ENCODE measurements at places on chromosomes 4 and X. TPM values are rescaled to one million over a fixed set of nuclear protein-coding genes. Genes with fewer than 3 reads are reported as not detected.

- H3K36me3 ChIP-seq, result no peaks in the 10 kb centered on the region
- no peaks in the 10 kb centered on the region for H3K27me3 ChIP-seq
These were observed 66.9 kb upstream of the PPARGC1A start for GRCh38 chr4:23956601-23957364.

- no peak overlapping the region for H3K27ac ChIP-seq
- H3K27me3 ChIP-seq, result no peaks in the 10 kb centered on the region
- H3K4me3 ChIP-seq, result no peak overlapping the region
- DNase-seq, result no peak
These were observed 118.6 kb downstream of the COL4A5 start for GRCh38 chrX:108558217-108558616.

DNA sequence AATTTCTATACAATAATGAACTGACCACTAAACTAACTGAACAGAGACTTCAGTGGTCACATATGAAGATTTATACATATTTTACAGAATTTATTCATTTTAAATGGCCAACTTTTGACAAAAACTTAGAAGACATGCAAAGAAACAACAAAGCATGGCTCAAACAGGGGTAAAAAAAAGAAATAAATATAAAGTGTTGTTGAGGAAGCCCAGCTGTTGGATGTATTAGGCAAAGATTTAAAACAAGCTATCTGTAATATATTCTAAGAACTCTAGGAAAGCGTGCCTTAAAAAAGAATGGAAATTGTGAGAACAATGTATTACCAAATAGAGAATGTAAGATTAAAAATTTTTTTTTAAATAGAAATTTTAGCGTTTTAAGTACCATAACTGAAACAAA, 210.9 kb upstream of the HTR2C start:
- no peaks in the 10 kb centered on the region for H3K27me3 ChIP-seq
- H3K4me3 ChIP-seq, result no peak overlapping the region
- H3K4me1 ChIP-seq, result no peaks in the 10 kb centered on the region

GRCh38 chr4:23388255-23388654, 501.6 kb downstream of the PPARGC1A start:
- no peaks in the 10 kb centered on the region for H3K27me3 ChIP-seq
- H3K36me3 ChIP-seq, result no peaks in the 10 kb centered on the region
- H3K4me3 ChIP-seq, result no peak overlapping the region
- no peaks in the 10 kb centered on the region for H3K4me1 ChIP-seq
- DNase-seq, result no peak
- no peak overlapping the region for H3K27ac ChIP-seq

DNA sequence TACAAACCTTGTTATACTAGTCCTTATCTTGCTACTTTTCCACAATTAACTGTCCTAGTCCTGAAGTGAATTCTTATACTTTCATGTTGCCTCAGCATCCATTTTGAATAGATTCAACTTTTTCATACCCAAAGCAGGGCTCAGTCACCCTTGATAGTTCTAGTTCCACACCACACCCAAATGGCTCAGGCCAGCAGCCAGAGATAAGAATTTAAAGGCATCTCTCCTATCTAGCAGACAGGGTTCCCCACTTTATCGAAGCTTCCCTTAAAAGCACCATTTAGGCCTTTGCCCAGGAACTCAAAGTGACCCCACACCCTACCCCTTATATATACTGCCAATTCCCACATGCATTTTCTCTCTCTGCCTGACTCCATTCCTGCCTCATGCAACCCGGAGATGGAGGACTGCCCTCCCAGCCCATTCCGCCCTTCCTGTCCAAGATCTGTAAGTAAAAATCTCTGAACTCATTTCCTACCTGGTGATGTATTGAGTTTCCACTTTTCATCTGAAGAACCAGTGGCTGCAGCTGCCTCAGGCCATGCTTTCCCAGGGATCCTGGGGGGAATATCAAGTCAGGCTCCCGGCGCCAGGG, 63.7 kb upstream of the TXK start:
- H3K4me1 ChIP-seq, result peaks cover 9% of the 10 kb centered on the region
- H3K36me3 ChIP-seq, result peaks cover 5% of the 10 kb centered on the region
- no peak overlapping the region for H3K27ac ChIP-seq
- no peak for DNase-seq
- no peaks in the 10 kb centered on the region for H3K27me3 ChIP-seq

Gene RIPPLY1
- total RNA-seq, result not detected

- H3K4me1 ChIP-seq, result no peaks in the 10 kb centered on the region
- no peaks in the 10 kb centered on the region for H3K36me3 ChIP-seq
- no peak for DNase-seq
- H3K4me3 ChIP-seq, result no peak overlapping the region
These were observed 260.3 kb upstream of the TENM3 start for GRCh38 chr4:181982856-181983255.

- peaks cover 14% of the 10 kb centered on the region for H3K4me1 ChIP-seq
- H3K27me3 ChIP-seq, result peaks cover 47% of the 10 kb centered on the region
- DNase-seq, result no peak
- no peak overlapping the region for H3K4me3 ChIP-seq
- no peak overlapping the region for H3K27ac ChIP-seq
- H3K36me3 ChIP-seq, result peaks cover 2% of the 10 kb centered on the region
These were observed 4.4 kb downstream of the UNC5C start for GRCh38 chr4:95544113-95545103.

DNA sequence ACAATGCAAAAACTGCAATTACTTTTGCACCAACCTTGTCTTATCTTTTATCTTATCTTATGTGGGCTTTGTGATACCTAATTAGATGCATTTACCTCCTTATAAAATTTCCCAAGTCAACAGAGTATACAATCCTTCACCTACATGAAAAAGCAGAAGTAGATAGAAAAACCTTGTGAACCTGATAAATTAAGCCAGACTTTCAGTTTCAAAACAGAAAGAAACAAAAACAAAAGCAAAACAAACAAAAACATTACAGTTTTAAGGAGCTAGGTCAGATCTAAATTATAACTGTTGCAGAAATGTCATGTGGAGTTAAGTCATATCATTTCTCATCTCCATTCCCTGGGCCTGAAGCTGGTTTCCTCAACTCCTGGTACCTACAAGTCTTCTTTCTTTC, 24.9 kb upstream of the CXXC4 start:
- H3K27ac ChIP-seq, result no peak overlapping the region
- H3K27me3 ChIP-seq, result peaks cover 9% of the 10 kb centered on the region
- H3K4me3 ChIP-seq, result no peak overlapping the region
- no peaks in the 10 kb centered on the region for H3K4me1 ChIP-seq
- H3K36me3 ChIP-seq, result no peaks in the 10 kb centered on the region

DNA sequence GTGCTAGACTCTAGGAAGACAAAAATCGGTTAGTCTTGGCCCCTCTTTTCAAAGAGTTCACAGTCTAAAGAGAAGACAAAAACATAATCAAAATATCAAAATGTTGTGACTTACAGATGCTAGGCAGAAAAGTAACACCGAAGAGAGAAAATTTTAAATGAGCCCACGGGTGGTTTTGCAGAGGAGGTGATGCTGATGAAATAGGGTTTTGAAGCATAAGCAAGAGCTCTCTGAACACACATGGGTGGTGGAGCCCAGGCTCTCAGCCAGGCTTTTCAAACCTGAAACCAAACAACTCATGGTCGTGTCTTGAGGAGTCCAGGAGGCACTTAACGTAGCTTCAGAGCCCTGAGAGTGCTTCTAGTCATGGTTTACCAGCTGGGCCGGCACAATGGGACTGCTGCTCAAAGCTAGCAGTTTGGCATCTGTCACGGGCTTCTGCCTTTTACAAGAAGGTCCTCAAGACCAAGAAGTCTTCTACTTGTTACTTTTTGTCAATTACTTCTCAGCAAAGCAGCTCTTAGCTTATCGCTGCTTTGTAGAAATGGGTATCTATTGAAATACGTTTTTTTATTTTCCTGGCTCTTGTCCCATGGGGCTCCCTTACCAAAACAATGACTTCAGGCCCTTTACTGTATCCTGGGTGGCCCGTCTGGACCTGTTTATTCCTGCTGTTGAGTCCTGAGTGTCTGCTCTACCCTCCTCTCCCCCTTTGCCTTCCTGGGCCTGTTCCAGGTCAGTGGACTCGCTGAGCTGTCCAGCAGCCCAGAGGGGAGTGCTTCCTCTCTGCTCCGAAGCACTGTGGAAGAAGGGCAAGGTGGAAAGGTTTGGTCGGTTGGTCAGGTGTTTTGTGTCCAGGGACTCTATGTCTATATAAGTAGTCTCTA, 69.5 kb downstream of the TNIP2 start:
- H3K4me1 ChIP-seq, result peaks cover 22% of the 10 kb centered on the region
- H3K27me3 ChIP-seq, result no peaks in the 10 kb centered on the region
- no peak for DNase-seq
- peaks cover 13% of the 10 kb centered on the region for H3K36me3 ChIP-seq

Gene BST1
- 0.89 TPM for total RNA-seq

Gene SASH3
- total RNA-seq, result 116 TPM

DNA sequence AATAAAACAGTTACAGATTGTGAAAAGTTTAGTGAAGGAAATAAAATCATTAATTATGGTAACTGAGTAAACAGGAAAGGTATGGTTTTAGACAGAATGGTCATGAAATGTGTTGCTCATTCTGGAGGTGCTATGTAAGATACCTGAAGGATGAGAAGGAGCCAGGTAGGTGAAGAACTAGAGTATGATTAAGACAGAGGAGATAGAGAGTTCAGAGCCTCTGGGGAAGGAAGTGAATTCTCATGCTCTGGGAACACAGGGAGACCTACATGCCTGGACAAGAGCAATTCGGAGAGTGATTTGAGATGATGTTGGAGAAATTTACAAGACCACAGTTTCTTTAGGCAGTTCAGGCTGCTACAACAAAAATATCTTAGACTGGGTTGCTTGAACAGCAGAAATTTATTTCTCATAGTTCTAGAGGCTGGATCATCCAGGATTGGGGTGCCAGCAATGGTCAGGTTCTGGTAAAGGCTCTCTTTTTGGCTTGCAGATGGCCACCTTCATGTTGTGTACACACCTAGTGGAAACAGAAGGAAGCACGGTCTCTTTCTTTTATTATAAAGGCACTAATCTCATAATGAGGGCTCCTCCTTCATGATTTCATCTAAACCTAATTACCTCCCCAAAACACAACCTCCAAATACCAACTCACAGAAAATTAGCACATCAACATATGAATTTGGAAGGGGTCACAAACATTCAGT, 1416.1 kb downstream of the PCDH7 start:
- H3K4me1 ChIP-seq, result no peaks in the 10 kb centered on the region
- DNase-seq, result no peak
- no peaks in the 10 kb centered on the region for H3K27me3 ChIP-seq
- H3K36me3 ChIP-seq, result no peaks in the 10 kb centered on the region
- no peak overlapping the region for H3K27ac ChIP-seq

DNA sequence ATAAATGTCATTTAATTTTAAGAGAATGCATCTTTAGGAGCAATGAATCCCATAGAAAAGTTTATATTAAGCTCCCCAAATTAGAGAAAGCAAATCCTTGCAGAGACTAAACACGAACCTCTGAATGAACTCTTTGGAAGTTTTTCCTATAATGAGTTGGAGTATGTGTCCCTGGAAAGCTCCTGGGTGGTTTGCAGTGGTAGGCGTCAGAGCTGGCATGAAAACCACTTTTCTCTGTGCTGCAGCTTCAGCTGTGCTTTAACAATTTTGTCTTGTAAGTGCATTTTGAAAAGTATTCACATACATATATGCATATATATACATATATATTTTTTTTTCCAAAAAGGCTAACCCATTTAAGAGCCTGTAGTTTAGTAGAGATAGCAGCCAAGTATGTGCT, 148.7 kb upstream of the TBC1D9 start:
- H3K4me1 ChIP-seq, result no peaks in the 10 kb centered on the region
- no peak overlapping the region for H3K4me3 ChIP-seq
- peaks cover 30% of the 10 kb centered on the region for H3K27me3 ChIP-seq
- no peak overlapping the region for H3K27ac ChIP-seq

GRCh38 chrX:121050781-121051180, 3.4 kb downstream of the GLUD2 start:
- H3K27me3 ChIP-seq, result peaks cover 19% of the 10 kb centered on the region
- no peak overlapping the region for H3K27ac ChIP-seq
- H3K36me3 ChIP-seq, result no peaks in the 10 kb centered on the region
- no peaks in the 10 kb centered on the region for H3K4me1 ChIP-seq

DNA sequence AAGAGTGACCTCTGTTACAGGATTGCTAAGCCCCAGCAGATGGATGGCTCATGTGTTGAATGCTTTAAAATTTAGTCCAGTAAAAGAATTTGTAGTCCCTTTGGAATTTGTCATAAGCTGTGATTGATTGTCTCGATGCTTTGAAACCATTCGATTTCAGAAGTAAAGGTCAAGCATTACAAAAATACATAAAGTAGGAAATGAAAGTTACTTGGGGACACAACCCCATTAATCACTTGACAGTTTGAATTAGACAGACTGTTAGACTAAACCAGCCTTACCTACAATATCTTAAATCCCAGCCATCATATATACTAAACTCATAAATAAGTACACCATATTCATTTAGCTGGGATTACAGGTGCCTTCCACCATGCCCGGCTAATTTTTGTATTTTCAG, 6.6 kb downstream of the REST start:
- H3K36me3 ChIP-seq, result no peaks in the 10 kb centered on the region
- no peak overlapping the region for H3K4me3 ChIP-seq
- H3K27ac ChIP-seq, result no peak overlapping the region
- H3K27me3 ChIP-seq, result no peaks in the 10 kb centered on the region

Gene TMEM144
- total RNA-seq, result not detected
